AG04450 (cell line): ENCODE measurements at places on chromosomes 3 and 15.
A peak's percentile ranks its signal among the peaks of the same experiment; 100 is the strongest.

DNA sequence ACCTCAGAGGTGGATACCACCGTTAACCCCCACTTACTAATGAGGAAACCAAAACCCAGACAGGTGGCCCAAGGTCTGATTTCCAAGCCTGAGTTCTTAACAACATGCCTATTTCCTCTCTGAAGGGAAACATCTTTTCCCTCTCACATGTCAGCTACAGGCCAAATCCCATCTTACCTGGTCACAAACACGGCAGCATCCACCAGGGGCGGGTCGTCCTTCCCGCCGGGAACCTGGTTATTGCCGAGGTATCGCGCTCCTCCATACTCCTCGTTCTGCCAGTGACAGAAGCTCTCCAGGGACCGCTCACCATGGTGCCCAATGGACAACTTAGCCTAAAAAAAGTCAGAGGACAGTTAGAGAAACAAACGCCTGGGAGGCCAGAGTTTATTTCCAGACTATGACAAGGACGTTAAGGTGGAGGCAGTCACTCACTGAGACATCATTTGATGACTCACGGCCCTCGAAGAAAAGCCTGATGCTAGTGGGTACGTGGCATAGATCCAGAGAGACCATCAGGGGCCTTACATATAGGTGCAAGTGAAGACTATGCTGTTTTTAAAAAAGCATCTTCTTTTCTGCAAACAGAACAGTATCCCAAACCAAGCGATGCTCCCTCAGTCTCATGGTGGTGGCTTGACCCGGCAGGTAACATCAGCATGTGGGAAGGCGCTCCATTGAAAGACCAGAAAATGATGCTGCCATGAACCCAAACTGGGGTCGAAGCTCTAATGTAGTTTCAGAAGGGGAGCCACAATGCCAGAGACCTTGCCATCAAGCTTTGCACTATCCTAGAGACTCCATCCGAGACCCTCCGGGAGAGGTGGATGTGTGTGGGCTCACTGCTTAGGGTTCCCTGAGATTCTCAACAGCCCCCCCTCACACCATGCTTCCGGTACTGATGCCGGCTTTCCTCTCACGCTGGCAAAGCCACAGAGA, 80.2 kb downstream of the ADAMTS17 start:
- no peak for DNase-seq

DNA sequence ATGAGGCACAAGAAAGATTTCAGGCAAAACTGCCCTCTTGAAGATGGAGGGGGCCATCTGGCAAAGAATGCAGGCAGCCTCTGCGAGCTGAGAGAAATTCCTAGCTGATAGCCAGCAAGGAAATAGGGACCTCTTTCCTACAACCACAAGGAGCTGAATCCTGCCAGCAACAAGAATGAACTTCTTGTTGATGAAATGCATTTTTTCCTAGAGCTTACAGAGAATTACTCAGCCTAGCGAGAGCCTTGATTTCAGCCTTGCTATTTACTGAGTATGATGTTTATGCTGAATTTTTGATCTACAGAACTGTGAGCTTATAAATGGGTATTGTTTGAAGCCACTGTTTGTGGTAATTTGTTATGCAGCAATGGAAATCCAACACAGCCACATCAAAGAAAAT, 148.5 kb upstream of the NAALADL2 start:
- DNase-seq = peak; percentile 4

- DNase-seq = no peak
Measured at GRCh38 chr15:67372986-67373675, 118.5 kb downstream of the IQCH start.

GRCh38 chr15:74773731-74774252, 8.1 kb upstream of the CSK start:
- DNase-seq = no peak

- no peak for DNase-seq
Measured at GRCh38 chr15:58517682-58518525, 86.1 kb downstream of the LIPC start.

DNA sequence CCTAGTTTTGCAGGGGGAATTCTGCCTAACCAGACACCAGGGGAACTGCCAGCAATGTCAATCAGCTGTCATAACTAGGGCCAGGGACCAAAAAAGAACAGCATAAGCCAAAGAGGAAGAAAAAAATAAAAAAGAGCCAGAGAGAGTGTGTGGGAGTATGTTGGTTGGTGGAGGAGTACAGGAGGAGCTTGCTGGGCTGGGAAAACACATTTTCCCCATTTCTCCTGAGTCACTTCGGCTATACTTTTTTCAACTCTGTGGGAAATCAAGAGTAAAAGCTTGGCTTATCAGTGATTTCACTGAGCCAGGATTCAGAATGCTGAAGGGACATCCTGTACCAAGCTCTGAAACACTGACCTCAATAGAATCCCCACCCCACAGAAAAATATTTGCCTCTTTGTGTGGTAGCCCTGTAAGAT, 144.7 kb upstream of the DPH6 start:
- no peak for DNase-seq

DNA sequence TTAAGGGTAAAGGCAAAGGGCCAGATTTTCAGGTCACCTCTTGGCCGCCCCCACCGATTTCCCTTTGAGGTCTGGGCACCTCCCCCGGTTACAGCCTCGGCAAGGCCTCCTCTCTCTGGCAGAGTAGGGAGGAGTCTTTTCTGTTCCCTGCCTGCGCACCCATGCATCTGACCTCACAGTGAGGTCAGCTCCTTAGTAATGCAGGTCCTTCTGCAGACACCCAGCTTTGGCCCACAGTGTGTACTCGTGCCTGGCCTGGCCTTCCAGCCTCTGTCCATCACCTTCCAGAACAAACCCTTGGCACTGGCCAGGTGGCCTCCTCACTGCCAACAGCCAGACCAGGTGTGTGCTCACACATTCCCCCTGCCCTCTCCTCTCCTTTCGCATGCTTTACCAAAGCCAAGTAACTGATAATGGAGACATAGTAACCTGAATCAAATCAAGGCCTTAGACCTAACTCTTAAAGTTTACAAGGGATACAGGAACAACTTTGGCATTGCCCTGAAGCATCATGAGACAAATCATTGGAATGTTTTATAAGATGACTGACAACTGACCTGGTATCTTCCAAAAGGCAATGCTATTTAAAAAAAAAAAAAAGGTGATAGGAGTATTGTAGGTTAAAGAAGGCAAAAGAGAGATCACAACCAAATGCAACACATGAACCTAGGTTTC, 61.3 kb downstream of the CORO2B start:
- DNase-seq = no peak

DNA sequence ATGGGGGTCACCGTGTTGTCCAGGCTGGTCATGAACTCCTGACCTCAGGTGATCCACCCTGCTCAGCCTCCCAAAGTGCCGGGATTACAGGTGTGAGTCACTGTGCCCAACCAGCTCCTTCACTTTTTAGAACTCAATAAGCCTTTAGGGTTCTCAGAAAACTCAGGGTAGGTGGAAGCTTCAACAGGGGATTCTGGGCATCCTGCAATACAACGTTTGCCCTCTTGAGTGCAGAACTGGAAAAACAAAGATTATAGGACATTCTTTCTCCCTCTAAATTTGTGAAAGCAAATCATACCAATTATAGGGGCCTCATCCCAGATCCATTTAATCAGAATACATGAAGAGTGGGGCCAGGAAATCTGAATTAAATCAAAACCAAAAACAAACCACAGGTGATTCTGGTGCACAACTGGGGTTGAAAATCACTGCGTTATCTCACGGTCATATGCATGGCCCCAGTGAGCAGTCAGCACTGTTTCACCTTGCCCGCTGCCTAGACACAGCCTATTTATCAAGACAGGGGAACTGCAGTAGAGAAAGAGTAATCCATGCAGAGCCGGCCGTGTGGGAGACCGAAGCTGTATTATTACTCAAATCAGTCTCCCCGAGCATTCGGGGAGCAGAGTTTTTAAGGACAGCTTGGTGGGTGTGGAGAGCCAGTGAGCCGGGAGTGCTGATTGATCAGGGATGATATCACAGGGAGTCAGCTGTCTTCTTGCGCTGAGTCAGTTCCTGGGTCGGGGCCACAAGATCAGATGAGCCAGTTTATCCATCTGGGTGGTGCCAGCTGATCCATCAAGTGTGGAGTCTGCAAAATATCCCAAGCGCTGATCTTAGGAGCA, 58.4 kb downstream of the TMEM44 start:
- no peak for DNase-seq

DNA sequence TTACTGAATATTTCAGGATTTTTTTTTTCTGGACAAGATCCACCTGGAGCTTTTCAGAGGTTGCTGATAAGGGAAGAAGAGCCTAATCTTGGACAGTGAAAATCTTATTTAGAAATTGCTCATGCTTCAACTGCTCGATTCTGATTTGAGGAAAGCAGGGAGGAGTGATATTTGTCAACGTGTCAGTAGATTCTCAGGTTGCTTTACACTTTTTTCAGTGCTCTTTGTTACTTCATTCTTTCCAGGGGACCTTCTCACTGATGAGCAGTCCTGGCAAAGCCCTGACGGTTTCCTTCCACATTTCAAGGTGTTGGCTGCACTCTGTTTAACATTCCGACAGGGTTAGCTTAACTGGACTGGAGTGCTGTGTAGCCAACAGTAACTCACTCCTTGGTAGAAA, 24.1 kb upstream of the RARB start:
- no peak for DNase-seq

- DNase-seq = no peak
Measured at GRCh38 chr3:54232618-54233017, 110.3 kb downstream of the CACNA2D3 start.

- DNase-seq = no peak
Measured at GRCh38 chr3:147544290-147544689, 135.1 kb downstream of the ZIC1 start.

DNA sequence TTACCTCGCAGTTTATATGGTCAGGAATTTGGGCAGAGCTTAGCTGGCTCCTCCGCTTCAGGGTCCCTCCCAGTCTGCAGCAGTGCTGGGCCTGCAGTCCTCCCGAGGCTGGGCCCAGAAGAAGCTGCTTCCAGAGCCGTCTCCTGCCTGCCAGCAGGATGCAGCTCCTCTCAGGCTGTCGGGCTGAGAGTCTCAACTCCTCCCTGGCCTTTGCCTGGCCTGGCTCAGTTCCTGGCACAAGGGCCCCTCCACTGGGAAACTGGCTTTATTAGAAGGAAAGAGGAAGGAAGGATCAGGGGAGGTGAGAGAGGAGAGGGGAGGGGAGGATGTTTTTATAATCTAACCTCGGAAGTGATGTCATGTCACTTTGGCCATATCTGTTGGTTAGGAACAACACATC, 72.8 kb downstream of the GABRG3 start:
- no peak for DNase-seq

GRCh38 chr15:23081271-23081670, 41.9 kb upstream of the TUBGCP5 start:
- DNase-seq = no peak

DNA sequence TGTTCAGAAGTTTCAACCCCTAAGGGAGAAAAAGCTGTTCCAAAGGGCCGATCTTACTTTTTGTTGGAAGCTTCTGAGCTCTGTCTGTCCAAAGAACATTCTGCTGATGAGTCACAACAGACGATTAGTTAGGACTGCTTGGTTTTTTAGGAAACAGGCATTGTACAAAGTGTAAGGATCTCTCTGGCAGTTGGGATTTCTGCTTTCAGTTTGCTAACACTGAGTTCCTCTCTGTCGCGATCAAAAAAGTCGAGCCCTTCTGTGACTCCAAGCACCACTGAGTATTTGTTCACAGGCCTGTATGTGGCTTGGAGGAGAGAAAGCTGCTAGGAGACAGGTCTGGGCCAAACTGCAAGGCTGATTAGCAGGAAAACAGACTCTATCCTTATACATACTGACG, 91.8 kb upstream of the PFN2 start:
- no peak for DNase-seq

DNA sequence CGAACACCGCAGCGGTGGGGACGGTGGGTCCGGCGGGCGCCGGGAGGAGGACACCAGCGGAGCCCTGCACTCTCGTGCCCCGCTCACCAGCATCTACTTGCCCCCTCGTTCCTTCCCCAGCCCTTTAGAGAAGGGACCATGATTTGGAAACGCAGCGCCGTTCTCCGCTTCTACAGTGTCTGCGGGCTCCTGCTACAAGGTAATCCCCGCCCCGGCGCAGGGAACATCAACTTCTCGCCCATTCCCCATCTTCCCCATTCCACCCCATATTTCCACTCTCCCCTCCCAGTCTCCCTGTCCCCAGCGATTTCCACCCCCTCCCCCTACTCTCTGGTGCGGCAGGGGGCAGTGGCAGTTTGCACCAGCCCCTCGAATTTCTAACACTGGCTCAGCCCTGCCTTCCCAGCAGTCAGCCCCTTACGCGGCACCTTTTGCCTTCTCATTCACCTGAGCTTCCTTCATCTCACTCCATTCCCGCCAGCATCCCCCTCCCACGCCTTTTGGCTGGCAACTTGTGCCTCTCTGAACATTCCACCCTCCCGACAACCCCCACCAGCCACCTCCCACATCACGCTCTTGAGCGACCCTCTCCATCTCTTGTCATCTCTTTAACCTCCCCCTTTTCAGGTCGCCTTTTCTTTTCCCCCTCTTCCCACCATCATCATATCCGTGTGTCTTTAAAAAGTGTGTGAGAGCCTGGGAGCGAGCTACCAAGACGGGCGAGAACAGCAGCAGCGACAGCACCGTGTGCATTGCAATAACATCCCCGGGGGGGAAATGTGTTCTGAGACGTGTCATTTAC, 882 bp downstream of the CADM2 start:
- DNase-seq = no peak

DNA sequence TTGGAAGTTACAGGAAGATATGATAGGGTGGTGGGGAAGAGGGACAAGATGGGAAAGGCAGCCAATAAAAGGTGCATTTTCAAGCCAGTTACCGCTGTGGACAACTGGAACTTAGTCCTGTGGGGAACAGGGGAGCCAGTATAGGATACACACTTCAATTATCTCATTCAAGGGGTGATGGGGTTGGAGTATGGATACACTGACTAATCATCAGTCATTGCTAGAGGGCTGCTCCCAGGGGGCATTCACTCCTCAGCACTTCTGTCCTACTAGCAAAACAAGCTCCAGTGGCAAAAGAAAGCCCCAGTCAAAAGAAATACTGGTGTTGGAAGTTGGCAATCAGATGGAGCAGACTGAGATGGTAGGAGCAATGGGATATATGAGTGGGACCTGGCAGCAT, 183.4 kb upstream of the GADL1 start:
- no peak for DNase-seq

GRCh38 chr15:86572368-86572841, 492.7 kb downstream of the AGBL1 start:
- no peak for DNase-seq

DNA sequence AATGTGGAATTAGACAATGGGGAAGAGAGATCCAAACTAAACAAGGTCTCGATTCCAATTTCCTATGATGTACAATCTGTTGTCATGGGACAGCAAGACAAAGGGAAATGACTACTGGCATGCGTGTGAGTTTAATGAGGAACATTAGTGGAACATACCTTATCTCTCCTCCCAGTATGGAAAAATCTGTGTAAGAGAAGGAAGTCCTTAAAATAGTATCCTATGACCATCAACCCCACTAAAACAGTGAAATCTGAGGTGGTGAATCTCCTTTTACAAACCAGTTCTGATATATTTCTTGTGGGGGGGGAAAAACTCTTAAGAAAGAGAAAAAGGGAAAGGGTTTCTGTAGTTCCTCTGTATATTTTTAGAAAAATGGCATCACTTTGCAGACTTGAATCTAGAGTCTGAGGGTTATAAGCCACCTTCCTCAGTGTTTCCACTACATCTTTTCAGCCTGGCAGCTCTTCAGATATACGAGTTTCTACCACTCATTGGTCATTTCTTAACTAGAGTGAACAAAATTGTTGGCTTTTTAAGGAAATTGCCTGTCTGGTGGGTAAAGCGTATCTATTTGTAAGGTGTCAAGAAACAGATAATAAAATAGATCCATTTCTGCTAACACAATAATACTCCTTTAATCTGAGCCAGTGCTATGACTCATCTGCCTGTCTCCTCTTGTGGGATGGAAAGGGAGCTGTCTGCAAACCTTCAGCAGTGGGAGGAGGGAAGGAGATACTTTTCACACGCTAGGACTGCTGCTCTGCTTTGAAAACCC, 3.0 kb upstream of the TNFAIP8L3 start:
- DNase-seq = no peak
